Cerebellar nuclear complex (tissue), 1 donor: ENCODE measurements at places on chromosomes 5 and 9.

- no peak for DNase-seq
These were observed 52.5 kb downstream of the SHB start for GRCh38 chr9:38016375-38017135.

GRCh38 chr5:169635936-169636335, 1.1 kb upstream of the DOCK2 start:
- DNase-seq = no peak

DNA sequence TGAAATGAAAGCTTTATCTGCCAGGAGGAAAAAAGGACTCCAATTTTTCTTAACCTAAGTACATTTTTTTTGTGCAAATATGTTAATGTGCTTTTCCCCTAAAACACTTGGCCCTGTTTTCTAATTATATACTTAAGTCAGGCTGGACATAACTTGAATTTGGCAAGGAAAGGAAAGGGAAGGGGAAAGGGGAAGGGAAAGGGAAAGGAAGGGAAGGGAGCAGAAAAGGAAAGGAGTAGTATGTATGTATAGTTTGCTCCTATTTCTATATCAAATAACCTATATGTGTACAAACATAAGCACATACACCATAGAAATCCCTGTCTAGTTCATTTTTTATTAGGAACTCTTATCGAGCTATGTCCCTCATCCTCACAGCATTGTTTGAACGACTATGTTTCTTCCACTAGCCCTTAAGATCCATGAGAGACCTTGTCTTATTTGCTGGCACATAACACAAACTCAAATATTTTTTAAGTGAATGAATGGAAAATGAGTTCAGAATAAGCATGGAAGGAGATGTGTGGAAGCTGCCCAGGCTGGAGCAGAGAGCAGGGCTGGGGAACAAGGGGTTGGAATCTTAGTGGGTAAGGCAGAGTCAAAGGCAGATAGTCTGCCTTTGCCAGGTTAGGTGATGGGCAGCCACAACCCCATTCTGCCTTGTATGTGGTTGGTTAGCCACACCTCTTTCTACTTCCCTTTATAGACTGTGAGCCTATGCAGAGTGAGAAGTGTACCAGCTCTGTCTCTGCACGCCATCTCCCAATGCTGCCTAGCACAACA, 70.0 kb downstream of the KLHL3 start:
- no peak for DNase-seq

DNA sequence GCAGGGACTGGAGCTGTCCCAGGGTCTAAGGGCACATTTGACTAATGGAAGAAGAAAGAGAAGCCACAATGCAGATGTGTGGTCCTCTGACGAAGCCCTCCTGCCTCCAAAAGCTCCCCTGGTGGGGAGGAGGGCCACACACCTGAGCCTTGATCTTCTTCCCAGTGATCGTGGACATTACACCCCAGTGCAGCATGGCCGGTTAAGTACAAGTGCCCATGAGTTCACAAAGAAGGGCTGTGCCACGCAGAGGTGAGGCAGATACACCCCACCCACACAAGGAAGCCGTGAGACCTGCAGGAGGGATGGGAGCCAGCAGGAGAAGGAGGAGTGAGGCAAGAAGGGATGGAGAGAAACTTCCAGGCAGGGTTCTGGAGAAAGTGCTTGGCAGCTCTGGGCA, 199.0 kb upstream of the MVB12B start:
- DNase-seq = no peak

DNA sequence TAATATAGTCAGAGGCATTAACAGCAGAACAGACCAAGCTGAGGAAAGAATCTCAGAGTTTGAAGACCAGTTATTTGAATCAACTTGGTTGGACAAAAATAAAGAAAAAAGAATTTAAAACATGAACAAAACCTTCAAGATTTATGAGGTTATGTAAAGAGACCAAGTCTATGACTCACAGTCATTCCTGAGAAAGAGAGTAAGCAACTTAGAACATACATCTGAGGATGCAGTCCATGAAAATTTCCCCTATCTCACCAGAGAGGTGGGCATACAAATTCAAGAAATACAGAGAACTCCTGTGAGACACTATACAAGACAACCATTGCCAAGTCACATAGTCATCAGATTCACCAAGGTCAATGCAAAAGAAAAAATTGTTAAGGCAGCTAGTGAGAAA, 17.4 kb upstream of the C9orf72 start:
- DNase-seq = no peak

GRCh38 chr5:122056913-122057312, 21.1 kb downstream of the LOX start:
- no peak for DNase-seq
